ENCODE measurements at places on chromosomes 5 and 9.

DNA sequence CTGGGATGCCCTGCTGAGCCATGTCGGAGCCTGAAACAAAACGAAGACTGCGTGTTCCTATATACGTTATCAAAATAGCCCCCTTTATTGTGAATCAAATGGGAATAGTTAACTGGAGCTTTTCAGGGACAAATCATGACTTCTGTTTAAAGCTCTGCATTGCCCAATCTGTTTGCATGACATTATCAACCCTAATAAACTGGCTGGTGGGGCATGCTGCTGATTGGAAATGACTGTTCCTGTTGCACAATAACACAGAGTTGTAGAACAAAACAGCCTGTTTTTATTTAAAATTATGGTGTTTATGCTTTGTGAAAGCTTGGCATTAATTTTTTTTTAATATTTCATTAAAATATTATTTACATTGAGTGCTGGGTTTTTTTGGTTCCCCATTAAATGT lies 215.5 kb downstream of the TMEM167A start:
- no peak for DNase-seq

GRCh38 chr9:119114681-119115080 lies 254.6 kb downstream of the BRINP1 start:
- no peak for DNase-seq

DNA sequence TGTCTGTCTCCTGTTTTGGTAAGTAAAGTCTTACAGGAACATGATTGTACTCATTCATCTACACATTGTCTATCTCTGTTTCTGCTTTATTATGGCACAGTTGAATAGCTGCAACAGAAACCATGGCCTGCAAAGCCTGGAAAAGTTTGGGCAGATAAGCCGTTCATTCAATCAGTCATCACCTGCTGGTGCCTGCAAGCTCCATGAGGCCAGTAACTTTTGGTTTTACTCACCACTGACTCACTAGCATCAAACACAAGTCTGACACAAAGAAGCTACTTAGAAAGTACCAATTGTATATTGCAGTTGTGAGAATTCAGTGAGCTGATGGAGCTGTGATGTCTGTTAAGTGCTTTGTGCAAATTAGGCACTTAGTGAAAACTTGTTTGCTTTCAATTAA lies 373.6 kb upstream of the SGCD start:
- peak; percentile 46 for DNase-seq

DNA sequence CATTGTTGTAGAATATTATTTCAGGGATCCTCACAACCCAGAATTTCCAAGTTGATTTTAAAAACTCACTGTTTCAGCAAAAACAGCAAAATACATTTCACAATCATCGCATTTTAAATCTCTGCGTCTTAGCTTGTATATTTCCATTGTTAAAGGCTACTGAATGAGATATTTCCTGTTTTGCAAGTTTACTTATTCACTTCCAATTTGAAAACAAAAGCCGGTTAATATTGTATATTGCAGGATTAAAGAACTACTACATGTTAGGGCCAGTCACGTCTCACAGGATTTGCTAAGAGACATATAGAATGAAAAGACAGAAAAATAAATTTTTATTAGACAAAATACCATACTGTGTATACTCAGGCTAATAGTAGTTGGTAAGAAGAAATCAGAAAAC lies 395.9 kb upstream of the CDH9 start:
- no peak for DNase-seq

- no peak for DNase-seq
Measured at GRCh38 chr9:21481470-21482056, 550 bp downstream of the IFNE start.

GRCh38 chr9:86485359-86485758 lies 131.1 kb upstream of the TUT7 start:
- DNase-seq, result no peak

- no peak for DNase-seq
Measured at GRCh38 chr5:60636001-60636400, 64.0 kb downstream of the DEPDC1B start.

DNA sequence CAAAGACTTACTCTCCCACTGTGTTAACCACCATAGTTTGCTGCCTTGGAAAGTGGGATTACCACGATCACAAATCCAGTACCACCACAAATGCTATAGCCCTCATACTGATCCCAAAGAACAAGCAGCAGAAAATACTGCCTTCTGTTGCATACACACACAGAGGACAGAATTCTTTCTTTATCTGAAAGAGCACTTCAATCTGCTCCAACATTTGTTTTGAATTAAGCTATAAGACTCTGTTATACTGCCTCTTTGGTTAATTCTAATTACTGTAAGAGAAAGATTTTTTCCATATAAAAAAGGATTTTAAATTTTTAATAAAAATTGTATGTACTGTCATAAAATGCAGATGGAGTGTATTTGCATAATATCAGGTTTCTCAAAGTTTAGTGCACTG lies 69.8 kb downstream of the YIPF5 start:
- DNase-seq, result no peak

DNA sequence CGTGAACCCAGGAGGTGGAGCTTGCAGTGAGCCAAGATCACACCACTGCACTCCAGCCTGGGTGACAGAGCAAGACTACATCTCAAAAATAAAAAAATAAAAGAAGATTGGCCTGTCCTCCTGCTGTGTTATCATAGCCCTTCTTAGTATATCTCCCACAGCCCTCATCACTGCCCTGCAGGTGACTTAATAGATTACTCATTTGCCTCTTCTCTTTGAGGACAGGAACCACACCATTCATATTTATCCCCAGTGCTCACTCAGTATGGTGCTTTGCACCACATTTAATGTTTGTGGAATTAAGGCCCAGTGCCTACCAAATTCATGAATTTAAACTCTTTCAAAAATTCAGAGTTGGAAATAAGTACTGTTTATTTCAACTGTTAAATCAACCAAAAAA lies 10.3 kb downstream of the IDNK start:
- DNase-seq, result peak; percentile 7

- peak; percentile 83 for DNase-seq
Measured at GRCh38 chr9:109244179-109245132, 76.4 kb downstream of the EPB41L4B start.

GRCh38 chr5:126523818-126524510 lies 71.1 kb downstream of the ALDH7A1 start:
- no peak for DNase-seq

DNA sequence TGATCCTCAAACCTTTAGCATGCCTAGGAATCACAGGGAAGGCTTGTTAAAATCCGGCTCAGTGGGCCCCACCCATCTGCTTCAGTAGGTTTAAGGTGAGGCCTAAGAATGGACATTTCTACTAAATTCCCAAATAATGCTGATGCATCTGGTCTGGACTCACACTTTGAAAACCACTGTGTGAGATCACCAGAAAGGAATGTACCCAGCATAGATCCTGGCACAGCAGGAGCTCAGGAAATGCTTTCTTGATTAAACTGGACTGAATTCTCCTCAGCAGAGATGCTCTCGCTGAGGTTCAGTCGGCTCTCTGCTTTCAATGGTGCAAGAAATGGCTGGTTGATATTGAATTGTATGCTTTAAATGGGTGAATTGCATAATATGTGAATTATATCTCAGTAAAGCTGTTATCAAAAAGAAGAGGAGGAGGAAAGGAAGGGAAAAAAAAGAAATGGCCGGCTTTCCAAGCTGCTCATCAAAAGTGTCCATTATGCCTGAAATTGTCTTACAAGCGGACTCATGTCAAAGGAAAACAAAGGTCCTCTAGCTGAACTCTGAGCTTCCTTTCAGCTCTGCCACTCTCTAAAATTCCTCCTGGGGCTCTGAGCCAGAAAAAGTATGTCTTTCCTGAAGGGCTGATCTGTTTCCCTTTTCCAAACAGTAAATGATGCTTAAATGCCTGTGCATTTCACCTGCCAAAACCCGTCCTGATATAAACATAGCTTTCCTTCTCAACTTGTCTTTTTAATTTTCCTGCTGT lies 77.6 kb upstream of the SAP30L start:
- DNase-seq, result peak; percentile 52

GRCh38 chr5:175621971-175622370 lies 35.9 kb upstream of the HRH2 start:
- DNase-seq, result no peak

- peak; percentile 21 for DNase-seq
Measured at GRCh38 chr5:68055686-68056085, 159.9 kb upstream of the PIK3R1 start.

DNA sequence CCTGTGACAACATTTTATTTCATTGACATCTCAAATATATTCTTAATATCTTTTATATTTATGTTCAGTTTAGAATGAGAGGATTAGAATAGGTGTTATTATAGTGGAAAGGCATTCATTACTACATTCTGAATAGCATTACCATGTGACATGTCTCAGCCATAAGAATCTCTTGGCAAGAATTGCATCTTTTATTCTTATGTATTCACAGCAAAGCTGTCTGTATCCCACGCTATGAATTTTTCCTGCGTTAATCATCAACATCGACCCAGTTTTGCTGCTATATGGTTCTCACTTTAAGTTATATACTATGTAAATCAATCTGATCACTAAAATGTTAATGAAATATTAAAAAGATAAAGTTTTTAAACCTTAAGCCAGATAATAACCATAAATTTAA lies 248.6 kb downstream of the TMEM232 start:
- DNase-seq, result no peak

DNA sequence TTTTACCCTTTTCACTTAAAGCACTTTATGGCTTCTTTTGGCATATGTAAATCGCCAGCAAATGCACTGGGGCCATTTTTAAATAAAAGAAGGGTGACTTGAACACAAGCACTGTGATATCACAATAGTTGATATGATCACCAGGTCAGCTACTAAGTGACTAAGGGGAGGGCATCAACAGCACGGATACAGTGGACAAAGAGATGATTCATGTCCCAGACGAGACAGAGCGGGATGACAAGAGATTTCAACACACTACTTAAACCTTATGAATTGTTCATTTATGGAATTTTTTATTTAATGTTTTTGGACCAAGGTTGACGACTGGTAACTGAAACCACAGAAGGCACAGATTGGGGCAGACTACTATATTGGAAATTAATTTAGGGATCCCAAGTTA lies 54.1 kb downstream of the RORB start:
- DNase-seq, result no peak

DNA sequence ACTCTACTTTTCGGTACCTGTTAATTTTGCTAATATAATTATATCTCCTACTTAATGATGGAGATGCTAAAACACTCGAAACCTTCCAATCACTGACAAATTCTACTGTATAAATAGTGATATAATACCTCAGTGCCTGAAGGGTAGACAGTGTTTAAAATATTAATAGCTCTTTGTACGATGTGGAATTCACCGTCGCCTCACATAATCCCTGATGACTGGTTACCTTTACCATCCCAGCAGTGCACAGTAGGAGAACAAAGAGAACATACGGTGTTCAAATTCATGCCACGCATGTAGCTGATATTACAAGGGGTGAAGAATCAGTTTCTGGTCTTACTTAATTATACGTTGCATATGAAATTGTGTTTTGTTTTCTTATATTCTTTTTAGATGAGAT lies 506.7 kb downstream of the CTNND2 start:
- peak; percentile 71 for DNase-seq

- no peak for DNase-seq
Measured at GRCh38 chr9:138117836-138118235, 240.3 kb downstream of the CACNA1B start.

DNA sequence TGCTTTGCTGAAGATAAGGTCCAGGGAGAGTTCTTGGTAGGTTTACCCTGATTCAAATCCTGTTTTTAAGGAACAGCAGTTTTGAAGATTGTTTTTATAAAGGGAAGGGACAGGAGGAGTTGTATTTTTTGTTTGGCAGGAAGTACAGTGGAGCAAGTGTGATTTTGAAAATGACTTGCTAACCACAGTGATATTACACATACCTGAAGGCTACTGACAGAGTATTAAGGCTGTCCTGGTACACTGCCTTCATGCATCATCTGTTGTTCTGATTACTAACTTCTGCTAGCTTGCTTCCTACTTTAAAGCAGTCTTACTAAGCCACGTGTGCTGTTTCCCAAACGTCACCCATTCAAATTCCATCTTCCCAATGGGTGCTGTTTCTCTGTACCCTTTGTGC lies 559.5 kb upstream of the SGCD start:
- no peak for DNase-seq

DNA sequence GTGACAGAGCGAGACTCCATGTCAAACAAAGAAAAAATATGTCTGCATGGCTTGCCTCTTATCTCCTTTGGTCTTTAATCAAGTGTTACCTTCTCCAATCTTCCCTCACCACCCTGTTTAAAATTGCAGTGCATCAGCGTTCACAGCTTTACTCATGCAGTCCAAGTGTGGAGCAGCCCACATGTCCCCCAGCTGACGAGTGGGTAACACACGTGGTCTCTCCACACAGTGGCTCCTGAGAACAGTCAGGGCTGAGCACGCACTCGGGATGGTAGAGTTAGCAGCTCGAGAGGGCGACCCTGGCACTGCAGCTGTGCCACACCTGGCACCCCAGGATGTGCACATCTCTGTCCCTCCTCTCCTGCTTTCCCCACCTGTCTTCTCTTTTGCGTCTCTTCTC lies 25.9 kb upstream of the CFAP157 start:
- DNase-seq, result no peak

GRCh38 chr5:22850981-22851380 lies 2.2 kb downstream of the CDH12 start:
- peak; percentile 48 for DNase-seq

DNA sequence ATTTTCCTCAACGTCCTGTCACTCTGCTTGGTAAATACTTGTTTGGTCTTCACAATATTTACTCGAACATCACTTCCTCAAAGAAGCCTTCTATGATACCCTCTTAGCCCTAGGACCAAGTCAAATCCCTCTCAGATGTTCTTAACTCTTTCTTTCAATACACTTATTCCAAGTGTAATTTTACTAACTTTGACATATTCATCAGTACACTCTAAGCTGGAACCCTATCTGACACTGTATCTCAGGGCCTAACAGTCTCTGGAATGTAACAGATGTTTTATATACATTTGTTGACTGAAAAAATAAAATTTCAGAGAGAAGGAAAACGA lies 19.6 kb downstream of the SIL1 start:
- DNase-seq, result no peak

DNA sequence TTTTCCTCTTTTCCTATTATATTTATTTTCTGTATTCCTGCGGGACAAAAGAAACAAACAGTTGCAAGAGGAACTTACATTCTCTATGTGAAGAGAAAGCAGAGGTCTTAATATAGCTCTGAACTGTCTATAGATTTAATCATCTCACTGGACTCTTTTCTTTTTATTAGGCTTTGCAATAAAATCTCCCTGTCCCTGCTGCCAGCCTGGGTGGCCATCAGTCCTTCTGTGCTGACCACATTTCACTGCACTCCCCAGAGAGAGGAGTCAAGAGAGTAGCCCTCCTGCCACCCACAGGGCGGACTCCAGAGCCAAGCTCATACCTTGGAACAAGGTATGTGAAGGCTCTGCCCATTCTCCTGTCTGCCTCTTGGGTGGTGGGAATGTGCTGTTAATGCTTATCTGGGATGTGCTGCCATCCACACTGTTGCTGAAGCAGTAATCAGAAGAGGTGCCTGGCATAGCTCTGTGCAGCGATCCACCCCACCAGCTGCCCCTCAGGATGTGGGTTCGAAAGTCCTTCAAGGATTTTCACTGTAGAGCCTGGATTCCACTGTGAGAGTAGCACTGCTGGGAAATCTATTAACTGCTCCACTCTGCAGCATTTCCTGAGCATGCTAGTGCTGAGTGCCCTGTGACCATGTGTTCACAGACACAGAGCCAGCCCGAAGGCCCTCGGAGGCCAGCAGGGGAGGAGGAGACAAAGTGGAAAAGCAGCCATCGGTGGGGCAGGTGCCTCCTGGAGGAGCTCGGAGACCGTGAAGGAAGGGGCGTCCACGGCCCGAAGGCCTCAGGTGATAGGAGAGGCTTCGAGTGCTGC lies 334.6 kb downstream of the MED10 start:
- no peak for DNase-seq

- DNase-seq, result no peak
Measured at GRCh38 chr9:120182011-120182410, 398.0 kb downstream of the CDK5RAP2 start.
